ENCODE measurements at places on chromosomes 1 and 21.

- no peak for DNase-seq
Observed at GRCh38 chr1:217892750-217893149, 261.6 kb downstream of the SPATA17 start.

- no peak for DNase-seq
Observed at GRCh38 chr1:78606274-78606673, 14.0 kb upstream of the IFI44L start.

- DNase-seq = no peak
Observed at GRCh38 chr1:209670441-209671082, 4.7 kb upstream of the G0S2 start.

GRCh38 chr1:115837341-115837739 lies 3.6 kb downstream of the NHLH2 start:
- DNase-seq = no peak

DNA sequence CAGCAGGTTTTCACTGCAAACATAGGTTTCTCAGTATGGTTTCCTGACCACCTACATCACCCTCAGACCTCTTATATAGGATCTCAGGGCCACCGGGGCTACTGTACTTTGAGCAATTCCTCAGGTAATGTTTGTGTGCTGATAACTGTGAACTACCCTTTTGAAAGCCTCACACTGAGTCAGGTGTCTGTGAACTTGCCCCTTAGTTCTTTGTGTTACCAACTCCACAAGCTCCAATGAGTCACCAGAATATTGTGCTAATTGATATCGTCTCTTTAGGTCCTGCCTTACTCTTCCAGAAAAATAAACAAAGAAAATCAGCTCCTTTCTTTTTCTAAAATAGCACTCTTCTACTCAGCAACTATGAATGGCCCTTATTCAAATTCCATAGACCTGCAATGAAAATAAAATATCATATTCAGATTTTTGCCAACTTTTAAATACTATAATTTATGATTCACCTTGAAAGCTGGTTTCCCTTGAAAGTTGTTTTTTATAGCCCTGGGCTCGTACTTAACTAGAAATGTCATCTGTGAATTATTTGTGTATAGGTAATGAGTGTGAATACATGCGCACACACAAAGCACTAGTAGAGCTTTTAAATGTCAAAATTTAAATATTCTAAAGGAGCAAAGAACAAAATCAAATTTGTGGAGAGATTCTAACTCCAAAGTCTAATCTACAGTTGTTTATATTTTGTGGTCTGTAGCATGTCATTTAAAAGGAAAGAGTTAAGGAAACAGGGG lies 88.1 kb upstream of the WARS2 start:
- no peak for DNase-seq

GRCh38 chr1:187680823-187681222 lies 852.1 kb downstream of the PLA2G4A start:
- DNase-seq = no peak

- no peak for DNase-seq
Observed at GRCh38 chr21:45320261-45321025, 32.7 kb upstream of the POFUT2 start.

DNA sequence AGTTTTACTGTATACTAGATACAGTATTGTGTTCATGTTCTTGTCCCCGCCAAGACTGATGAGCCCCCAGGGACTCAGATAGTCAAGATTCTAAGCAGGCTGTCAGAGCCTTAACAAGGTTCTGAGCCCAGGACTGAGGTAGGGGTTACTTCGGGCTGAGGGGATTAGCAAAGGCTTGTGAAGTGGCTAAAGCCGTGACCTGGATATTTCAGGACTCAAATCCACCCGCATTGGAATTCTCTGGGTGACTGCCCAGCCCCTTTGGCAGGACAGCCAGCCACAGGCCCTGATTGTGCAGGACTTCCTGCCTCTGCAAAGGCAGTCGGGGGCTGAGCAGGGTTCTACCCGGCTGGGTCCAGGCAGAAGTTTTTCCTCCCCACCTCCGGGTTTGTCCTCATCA lies at the start of gene PLA2G5:
Gene PLA2G5 (plus strand): TSS at position 321 of the 400 bp plus-strand sequence. CDS start 14,637 bp downstream, outside the sequence.
- no peak for DNase-seq
